ENCODE measurements at places on chromosomes 6 and 20. TPM values are rescaled to one million over a fixed set of nuclear protein-coding genes. Genes with fewer than 3 reads are reported as not detected.

DNA sequence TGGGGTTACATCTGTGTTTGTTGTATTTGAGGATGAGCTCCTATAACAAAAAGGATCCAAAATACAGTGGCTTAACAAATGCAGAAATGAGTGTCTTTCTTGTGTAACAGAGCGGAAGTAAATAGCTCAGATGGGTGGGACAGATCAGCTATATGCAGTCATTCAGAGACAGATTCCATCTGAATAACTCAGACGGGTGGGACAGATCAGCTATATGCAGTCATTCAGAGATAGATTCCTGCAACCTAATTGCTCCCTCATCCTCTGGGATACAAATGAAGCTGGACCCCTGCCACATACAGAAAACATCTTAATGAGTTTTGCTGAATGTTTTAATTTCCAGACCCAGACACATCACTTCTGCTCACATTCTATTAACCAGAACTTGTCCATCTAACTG, 332.3 kb downstream of the BCKDHB start:
- DNase-seq, result no peak
- no peak overlapping the region for H3K4me3 ChIP-seq
- no peak overlapping the region for H3K27ac ChIP-seq
- H3K27me3 ChIP-seq, result no peaks in the 10 kb centered on the region
- peaks cover 4% of the 10 kb centered on the region for H3K4me1 ChIP-seq

The CDC5L gene
- 21.7 TPM for total RNA-seq

The XKR7 gene
- not detected for total RNA-seq

GRCh38 chr6:44805238-44805846, 417.8 kb downstream of the CDC5L start:
- H3K27ac ChIP-seq, result no peak overlapping the region
- H3K4me3 ChIP-seq, result no peak overlapping the region
- no peaks in the 10 kb centered on the region for H3K4me1 ChIP-seq

DNA sequence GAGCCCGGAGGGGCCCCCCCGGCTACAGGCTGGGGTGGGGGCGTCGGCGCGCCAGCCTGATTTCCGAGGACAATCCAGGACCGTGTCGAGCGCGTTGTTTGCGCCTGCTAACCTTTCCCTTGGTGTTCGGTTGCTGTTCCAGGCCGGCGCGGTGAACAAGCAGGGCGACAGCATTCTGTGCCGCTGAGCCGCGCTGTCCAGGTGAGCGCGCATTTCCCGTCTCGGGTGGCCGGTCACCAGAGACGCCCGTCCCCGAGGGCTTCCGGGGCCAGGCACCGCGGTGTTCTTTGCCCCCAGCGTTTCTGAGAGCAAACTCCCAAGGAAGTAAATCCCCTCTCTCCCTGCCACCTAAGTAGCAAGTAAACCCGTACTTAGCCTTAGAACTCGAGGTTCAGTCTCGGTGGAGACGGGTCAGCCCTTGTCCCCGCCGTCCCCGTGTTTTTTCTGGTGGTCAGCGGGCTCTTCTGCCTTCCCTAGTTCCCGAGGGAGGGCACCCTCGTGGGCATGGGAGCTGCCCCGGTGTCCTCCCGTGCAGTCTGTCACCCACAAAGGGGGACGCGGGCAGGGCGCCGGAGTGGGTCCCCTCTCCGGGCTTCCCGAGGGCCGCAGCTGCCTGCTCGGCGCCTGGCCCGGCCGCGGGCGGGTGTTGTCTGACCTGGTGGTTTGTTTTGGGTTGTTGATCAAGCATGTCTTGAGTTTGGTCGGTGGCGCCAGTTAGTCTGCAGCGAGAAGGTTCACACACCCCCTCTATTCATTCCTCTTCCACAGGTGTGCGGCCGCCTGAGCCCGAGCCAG, 1.5 kb downstream of the ID4 start:
- no peaks in the 10 kb centered on the region for H3K27me3 ChIP-seq
- peak overlapping the region; percentile 96 for H3K27ac ChIP-seq
- DNase-seq, result no peak
- peak overlapping the region; percentile 74 for H3K4me3 ChIP-seq
- no peaks in the 10 kb centered on the region for H3K36me3 ChIP-seq
- peaks cover 26% of the 10 kb centered on the region for H3K4me1 ChIP-seq

The RBBP8NL gene
- not detected for total RNA-seq

DNA sequence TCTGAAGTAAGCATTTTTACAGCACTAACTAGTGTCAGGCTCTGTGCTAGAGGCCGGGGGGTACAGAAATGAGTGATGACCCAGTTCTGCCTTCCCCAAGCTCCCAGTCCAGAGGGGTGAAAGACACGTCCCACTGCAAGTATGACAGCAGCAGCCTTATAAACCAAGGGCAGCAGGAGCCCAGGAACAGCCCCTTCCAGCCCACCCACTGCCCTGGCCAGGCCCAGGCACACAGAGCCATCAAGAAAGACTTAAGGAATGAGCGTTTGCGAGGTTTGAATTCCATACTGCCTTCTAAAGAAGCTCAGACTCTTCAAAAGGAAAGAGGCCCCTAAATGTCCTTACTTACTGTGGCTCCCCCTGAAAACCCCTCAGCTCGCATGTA, 10.0 kb downstream of the TRERF1 start:
- H3K4me3 ChIP-seq, result no peak overlapping the region
- no peak for DNase-seq
- H3K27ac ChIP-seq, result peak overlapping the region; percentile 53

DNA sequence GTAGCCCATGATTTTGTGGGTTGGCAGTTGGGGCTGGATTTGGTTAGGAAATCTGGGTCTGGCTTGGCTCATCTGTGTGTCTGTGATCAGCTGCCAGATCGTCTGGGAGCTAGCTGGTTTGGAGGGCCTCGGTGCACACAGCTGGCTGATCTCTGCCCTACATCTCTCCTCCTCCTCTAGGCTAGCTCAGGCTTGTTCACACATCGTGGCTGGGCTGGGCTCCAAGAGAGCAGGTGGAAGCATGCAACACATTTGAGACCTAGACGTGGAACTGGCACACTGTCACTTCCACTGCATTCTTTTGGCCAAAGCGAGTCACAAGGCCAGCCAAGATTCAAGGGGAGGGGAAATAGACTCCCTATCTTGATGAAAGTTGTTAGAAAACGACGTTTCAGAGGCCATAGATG, 15.9 kb downstream of the NDUFAF5 start:
- H3K27ac ChIP-seq, result no peak overlapping the region
- peaks cover 4% of the 10 kb centered on the region for H3K4me1 ChIP-seq
- H3K27me3 ChIP-seq, result no peaks in the 10 kb centered on the region
- no peak overlapping the region for H3K4me3 ChIP-seq
- peak; percentile 6 for DNase-seq

GRCh38 chr6:155578251-155578650, 122.6 kb upstream of the NOX3 start:
- no peaks in the 10 kb centered on the region for H3K27me3 ChIP-seq
- no peak for DNase-seq
- H3K27ac ChIP-seq, result no peak overlapping the region
- no peak overlapping the region for H3K4me3 ChIP-seq
- no peaks in the 10 kb centered on the region for H3K36me3 ChIP-seq
- peaks cover 4% of the 10 kb centered on the region for H3K4me1 ChIP-seq

DNA sequence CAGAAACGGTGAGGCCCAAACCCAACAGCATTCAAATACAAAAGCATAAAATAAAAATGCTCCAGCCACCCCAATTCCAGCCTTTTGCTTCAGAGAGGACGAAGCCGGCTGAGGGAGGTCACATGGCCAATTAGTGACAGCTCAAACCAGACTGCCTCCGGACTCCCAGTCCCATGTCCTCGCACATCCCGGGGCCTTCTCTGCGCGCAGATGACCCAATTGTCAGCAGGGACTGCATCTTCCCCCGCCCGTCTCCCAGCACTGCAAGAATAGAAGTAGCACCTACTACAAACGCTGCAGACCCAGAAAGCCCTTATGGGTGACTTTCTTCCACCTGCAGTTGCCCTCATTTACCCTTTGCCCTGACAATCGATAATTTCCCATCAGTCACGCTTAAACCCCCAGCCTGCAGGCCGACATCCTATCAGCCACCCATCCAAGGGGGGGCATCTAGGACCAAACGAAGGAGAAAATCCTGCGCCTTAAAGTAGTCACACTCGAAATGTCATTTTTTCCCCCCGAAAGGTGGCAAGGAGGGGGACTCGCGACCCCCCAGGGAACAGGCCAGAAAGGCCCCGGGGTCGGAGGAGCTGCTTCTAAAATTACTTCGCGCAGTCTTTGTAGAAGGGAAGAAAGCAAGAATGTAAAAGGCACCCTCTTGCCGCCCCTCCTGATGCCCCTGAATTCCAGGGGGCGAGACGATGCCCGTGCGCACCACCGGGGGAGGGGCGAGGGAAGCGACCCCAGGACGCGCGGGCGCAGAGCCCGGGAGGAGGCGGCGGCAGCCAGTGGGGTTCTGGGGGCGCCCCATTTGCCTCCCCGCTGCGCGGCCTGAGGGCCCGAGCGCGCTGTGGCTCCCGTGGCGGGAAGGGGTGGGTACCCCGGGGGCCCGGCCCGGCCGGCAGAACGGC, 792 bp downstream of the SLC23A2 start:
- H3K4me1 ChIP-seq, result peaks cover 6% of the 10 kb centered on the region
- peak overlapping the region; percentile 87 for H3K4me3 ChIP-seq
- no peak overlapping the region for H3K27ac ChIP-seq
- no peak for DNase-seq
- no peaks in the 10 kb centered on the region for H3K36me3 ChIP-seq

- H3K36me3 ChIP-seq, result no peaks in the 10 kb centered on the region
- peaks cover 8% of the 10 kb centered on the region for H3K4me1 ChIP-seq
- no peak for DNase-seq
- H3K27me3 ChIP-seq, result no peaks in the 10 kb centered on the region
- no peak overlapping the region for H3K4me3 ChIP-seq
Measured at GRCh38 chr20:37484331-37484730, 36.7 kb upstream of the NNAT start.

- peaks cover 25% of the 10 kb centered on the region for H3K36me3 ChIP-seq
- no peak overlapping the region for H3K27ac ChIP-seq
- peaks cover 15% of the 10 kb centered on the region for H3K4me1 ChIP-seq
Measured at GRCh38 chr20:23366384-23366783, 4.4 kb downstream of the GZF1 start.

DNA sequence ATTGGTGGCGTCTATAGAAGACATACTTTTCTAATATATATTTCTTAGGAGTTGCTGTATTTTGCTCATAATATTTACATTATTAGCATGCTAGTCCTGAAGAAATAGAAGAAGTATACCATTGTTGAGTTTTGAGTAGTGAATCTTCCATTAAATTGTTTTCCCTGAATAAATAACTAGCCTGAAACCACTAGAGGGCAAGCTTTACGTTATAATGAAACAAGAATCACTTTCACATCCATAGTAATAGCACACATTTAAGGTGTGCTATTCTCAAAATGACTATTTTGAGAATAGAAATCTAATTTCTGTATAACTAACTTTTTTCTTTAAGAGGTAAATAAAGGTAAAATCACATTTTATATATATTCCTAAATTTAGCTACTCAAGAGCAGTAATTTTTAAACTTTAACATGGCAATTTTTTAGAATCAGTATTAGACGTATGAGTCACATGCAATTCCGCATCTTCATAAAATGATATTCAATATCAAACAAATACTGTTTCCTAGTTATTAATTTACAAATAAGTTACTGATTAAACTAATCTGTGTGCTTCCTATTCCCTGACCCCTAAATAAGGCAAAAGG, 213.2 kb upstream of the MANEA start:
- no peaks in the 10 kb centered on the region for H3K36me3 ChIP-seq
- no peak for DNase-seq
- H3K27ac ChIP-seq, result no peak overlapping the region
- no peak overlapping the region for H3K4me3 ChIP-seq
- H3K27me3 ChIP-seq, result no peaks in the 10 kb centered on the region

- DNase-seq, result no peak
- no peak overlapping the region for H3K4me3 ChIP-seq
- no peaks in the 10 kb centered on the region for H3K27me3 ChIP-seq
- no peaks in the 10 kb centered on the region for H3K36me3 ChIP-seq
- no peak overlapping the region for H3K27ac ChIP-seq
Measured at GRCh38 chr6:4971851-4972250, 32.0 kb downstream of the RPP40 start.

DNA sequence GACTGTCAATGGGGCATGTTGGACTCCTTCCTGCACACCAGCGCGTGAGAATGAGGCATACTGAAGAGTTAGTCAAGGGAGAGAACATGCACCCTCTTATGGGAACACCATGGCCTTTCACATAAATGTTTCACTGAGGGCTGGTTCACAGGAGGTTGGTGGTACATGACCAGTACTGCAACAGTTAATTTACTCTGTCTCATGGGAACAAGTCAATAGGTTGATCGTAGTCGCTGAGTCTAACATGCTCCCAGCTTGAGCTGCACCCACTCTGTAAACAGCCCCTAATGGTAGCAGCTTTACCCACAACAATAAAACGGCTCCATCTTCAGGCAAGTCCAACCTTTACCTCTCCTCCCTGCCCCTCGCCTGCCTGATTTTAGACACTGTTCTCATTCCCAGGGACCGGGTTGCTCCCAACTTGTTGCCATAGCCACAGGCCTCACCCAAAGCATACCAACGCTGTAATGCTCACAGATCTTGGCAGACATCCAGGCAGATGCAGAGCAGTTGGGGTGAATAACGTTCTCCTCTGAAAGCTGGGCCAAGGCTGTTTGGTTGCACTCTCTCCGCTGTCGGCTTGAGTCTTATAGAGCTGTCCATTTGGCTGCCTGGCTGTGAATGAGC, 111.3 kb downstream of the LY86 start:
- no peaks in the 10 kb centered on the region for H3K36me3 ChIP-seq
- no peak overlapping the region for H3K27ac ChIP-seq
- H3K4me1 ChIP-seq, result peaks cover 14% of the 10 kb centered on the region
- H3K27me3 ChIP-seq, result no peaks in the 10 kb centered on the region
- H3K4me3 ChIP-seq, result peak overlapping the region; percentile 39
- peak; percentile 55 for DNase-seq

The ANGPT4 gene
- 1.4 TPM for total RNA-seq

DNA sequence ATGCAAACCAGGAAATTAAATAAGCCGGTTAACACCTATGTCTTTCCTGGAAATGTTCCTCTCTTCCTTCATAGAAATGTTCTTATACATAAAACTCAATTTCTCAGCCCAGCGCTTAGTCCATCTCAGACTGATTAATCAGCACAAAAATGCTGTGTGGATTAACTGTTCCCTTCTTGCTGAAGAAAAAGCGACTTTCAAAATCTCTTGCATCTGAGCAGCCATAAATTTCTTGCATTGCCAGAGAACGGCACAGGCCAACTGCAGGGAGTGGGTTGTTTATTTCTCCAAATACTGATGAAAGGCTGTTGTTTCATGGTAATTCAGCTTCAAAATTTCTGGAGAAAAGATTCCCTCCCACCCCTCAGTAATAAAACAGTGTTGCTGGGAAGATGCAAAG, 517.6 kb downstream of the BTBD3 start:
- H3K27ac ChIP-seq, result no peak overlapping the region
- no peaks in the 10 kb centered on the region for H3K4me1 ChIP-seq
- H3K36me3 ChIP-seq, result no peaks in the 10 kb centered on the region

Measured in thoracic aorta (tissue), 2 donors.